Activated CD8-positive, alpha-beta memory T cell treated with anti-CD3 and anti-CD28 coated beads, Interleukin-2, amount 50 U/mL, for 48 hours (primary cell): ENCODE measurements at places on chromosomes 7 and 10.

DNA sequence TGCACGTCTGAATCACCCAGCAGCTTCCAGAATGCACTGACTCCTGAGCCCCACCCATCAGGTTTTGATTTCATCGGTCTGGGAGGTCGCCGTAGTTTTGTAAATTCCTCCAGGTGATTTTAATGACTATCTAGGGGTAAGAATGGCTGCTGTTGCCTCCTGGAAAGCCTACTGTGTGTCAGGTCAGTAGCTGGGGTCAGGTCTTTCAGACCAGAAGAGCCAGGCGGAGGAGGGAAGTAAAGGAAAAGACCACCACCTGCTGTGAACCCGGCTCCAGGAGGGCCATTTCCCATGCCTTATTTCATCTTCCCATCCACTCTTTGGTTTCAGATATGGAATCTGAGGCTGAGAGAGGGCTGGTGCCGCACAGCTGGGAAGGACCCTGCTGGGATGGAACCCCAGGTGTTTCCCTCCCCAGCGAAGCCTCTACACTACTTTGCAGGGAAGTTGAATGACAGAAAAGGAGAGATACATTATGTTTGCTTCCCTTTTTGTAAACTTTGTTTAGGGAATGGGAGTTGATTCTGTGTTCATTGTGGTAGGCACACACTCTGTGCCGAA, 19.8 kb downstream of the ADAMTS14 start:
- DNase-seq, result no peak

GRCh38 chr10:128870830-128871597, 596.0 kb upstream of the MGMT start:
- no peak for DNase-seq

DNA sequence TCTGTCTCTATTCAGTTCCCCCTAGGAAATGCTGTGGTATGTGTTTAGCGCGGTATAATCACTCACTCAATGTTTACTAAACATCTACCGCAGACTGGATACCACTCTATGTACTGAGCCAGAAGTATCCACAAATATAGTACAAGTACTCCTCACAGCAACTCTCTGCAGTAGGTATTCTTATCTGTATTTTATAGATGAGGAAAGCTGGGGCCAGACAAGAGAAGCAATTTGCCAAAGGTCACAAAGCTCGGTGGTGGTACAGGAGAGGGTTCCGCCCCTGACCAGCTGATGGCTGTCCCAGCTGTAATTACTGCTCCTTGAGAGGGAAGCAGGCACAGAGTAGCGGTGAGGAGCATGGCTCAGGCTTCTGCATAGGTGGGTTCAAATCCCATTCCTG, 184.1 kb downstream of the DOCK4 start:
- no peak for DNase-seq

DNA sequence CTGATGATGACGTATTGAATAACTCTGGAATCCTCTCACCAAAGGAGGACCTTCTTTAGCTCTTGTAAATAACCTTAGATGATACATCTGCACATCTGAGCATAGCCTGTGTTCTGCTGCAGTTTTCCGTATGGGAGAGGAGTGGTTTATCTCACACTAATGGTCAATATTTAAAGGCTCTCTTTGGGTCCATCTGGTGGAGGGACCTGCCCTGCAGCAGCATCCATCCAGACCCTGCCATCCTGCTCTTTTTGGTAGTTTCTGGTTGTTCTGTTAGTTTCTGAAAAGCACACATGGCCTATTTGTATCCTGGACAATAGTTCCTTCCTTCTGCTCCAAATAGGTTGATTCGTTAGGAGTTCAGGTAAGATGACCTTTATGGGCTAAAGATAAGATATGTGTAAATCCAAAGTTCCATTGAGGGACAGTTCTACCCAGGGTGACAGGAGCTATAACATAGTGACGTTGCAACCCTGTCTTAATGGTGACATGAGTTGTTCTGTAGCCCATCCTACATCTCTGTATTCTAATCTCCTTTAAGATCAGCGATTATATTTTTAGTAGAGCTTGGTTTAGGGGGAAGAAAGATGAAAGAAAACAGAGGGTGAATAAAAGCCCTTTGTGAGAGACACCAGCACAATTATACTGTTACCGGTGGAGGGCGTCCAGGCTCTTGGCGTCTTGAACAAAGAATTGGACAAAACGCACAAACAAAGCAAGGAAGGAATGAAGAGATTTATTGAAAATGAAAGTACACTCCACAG, 60.0 kb upstream of the KLF14 start:
- no peak for DNase-seq

- DNase-seq, result no peak
Measured at GRCh38 chr7:142375710-142376313, 118.0 kb upstream of the PRSS58 start.

GRCh38 chr10:35231646-35232045, 104.7 kb upstream of the CCNY start:
- DNase-seq, result no peak

DNA sequence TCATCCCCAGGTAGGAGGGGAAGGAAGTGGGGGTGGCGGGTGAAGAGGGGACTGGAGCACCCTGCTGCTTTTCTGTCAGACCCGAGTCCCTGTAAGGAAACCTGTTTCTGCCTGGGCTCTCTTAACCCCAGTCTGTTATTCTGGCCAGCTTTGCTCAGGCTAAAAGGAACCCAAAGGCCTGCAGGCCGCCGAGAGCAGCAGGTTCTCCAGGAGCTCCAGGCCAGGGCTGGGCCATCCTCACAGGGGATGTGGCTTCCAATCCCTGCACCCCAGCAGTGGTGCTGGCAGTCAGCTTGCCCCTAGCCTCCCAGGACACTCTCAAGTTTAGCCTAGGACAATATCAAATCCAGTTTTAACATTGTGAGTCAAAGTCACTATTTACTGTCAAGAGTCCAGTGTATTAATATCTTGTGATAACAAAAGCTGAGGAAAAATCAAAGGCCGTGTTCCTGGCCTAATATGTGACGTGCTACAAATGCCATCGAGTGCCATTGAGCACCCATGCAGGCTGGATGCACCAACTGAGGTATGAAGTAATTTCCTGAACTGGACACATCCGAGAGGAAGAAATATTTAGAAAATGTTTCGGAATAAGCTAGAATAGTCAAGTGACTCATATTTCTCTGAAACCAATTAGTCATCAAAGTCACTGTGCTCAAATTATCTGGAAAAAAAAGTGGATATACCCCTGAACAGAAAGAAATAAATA, 7.0 kb downstream of the PKD1L1 start:
- DNase-seq, result no peak

GRCh38 chr10:42594246-42594650, 44.1 kb downstream of the ZNF33B start:
- no peak for DNase-seq

DNA sequence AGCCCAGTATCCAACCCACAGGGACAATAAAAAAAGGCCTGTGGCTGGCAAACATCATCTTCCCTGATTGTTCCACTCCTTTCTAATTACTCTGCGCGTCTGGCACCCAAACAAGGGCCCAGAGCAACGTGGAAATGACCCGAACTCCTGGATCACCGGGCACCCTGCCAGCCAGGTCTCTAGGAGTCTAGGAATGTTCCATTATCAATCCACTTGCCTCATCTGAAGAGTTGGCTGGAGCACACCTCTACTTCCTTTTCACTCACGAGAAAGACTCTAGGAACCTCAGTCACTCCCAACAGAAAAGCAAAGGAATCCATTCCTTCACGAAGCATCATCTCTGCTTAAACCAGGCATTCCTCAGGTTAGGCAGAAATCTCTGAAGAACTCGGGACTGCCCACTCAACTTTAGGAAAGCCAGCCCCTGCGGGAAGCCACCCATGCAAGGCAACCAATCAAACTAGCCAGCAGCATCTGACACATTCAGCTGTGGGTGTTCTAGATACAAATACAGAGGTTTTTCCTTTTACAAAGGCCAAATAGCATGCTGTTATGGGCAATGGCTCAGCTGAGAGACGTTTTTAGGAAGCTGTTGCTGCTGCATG, 37.7 kb downstream of the ATXN7L1 start:
- no peak for DNase-seq

- DNase-seq, result no peak
Measured at GRCh38 chr7:5284304-5285281, 1.9 kb downstream of the SLC29A4 start.

DNA sequence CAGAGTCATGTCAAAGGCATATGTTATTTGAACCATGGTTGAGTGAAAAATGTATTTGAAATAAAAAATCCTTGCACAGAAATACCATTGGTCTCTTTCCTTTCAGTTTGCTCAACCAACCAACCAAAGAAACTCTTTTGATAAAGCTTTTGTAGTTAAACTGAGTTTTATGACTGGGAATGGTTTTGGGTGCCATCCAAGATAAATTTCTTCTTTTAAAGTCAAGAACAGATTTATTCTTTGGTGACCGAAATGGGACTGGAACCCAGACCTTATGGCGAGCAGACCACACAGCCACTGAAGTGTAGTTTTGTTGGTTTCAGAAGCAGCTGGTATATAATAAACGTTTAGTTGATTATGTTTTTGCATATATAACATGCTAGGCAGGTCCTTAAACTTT, 2.8 kb upstream of the GALNT17 start:
- no peak for DNase-seq

DNA sequence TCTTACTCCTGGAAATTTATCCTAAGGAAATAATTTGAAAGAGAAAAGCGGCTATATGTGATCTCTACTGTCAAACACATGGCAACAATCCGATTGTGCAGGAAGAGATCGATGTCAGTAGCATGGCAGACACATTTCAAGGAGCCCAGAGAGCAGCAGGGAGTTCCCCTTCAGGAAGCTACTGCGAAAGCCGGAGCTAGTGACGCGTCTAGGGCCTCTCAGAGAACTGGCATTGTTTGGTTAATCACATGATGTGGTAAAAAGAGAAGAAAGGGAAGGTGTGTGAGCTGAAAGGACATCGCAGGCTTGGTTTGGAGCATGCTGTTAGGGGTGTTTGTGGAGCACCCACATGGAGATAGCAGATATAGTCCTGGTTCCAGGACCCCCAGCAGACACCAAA, 74.9 kb downstream of the BEND7 start:
- no peak for DNase-seq

DNA sequence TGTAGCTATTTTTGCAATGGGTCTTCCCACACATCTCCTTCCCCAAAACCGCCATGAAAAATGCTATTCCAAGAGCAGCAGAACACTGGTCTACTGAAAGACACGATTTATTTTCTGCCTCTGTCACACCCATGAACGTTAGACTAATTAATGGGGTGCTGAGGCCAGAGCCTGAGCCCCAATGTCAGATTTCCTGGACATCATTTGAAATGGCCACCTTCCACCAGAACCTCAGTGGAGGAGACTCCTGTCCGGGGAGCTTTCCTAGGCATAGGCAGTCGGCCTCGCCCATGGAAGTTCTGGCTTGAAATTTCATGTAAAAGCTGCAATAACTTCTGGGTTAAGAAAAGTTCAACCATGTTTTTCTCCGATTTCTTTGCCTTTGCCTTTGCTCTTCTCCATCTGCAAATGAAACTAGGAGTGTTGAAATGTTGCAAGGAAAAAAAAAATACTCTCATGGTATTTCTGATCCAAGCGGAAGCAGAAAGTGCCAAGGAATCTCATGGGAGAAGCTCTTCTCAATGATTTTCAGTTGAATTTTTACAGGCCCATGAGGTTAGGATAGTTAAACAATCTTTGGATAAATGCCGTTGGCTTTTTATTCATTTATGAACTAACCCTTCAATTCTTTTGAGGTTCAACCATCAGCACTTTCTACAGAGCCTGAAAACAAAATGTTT, 570.8 kb upstream of the MGMT start:
- DNase-seq, result no peak

GRCh38 chr7:116955801-116956476, 2.6 kb downstream of the ST7 start:
- no peak for DNase-seq

GRCh38 chr10:29725133-29725720, 90.5 kb upstream of the SVIL start:
- no peak for DNase-seq

GRCh38 chr10:131123496-131123895, 188.0 kb downstream of the TCERG1L start:
- no peak for DNase-seq

DNA sequence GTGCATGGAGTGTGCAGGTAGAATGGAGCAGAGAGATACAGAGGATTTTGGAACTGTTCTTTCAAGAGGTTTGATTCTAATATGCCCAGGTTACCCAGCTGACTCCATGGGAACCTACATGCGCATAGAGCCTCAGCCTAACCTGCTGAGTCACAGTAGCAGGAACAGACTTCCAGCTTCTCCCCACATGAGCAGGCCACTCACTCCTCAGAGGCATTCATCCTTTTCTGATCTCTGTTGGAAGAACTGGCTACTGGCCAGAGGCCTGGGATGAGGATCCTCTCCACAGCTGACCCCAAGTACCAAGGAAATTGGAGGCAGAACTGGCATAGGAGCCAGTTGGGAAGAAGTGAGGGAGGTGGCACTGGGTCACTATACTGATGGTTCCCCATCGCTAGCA, 17.9 kb upstream of the CCSER2 start:
- DNase-seq, result no peak

- no peak for DNase-seq
Measured at GRCh38 chr10:78594559-78595268, 474.1 kb upstream of the ZMIZ1 start.

GRCh38 chr7:151013733-151014497, 10.4 kb downstream of the ATG9B start:
- DNase-seq, result peak; percentile 92

- no peak for DNase-seq
Measured at GRCh38 chr7:139328375-139328774, 12.8 kb upstream of the FMC1 start.

- no peak for DNase-seq
Measured at GRCh38 chr10:52623761-52624160, 148.8 kb downstream of the MBL2 start.

DNA sequence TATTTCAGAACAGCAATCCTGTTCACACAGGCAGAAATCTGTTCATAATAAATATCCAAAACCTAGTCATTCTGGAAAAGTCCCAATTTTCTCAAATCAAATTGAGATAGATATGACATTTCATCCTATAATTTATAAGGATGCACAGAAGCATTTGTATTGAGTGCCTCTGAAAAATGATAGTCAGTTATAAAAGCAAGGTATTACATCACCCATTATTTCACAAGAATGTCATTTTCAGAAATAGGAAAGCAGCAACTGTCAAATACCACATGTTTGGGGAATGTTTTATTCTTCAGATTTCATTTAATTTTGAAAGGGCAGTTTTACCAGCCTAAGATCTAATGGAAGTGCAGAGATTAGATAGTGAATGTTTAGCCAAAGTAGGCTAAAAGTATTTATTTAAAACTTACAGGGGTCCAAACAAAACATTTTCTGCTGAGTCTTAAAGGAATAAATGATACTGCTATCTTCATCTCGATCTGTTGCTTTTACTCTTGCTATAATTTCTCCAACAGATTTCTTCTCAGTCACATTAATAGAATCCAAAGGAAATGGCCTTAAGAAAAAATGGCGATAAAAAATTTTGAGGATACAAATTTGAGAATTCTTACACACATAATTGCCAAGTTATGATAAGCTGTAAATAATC, 185.8 kb downstream of the HGF start:
- no peak for DNase-seq
